Eye (tissue), 1 donor: ENCODE measurements at places on chromosomes 13 and 19.

DNA sequence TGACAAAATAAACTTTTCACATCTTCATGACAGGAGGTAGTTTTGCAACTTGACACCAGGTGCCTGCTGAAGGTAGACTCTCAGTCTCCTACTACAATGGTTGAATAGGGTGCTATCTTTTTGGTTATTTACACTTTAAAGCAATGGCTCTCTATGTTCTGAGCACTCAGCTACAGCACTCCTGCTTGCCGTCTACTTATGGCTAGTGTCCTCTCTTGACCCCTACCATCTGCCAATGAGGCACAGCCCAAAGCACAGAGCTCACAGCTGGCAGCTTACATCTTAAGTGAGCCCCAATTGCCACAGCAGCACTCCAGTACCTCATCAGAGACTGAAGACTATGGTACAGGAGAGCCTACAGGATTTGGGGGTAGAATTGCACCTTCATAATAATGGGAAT lies 11.4 kb downstream of the ZNF708 start:
- peak; percentile 24 for DNase-seq

DNA sequence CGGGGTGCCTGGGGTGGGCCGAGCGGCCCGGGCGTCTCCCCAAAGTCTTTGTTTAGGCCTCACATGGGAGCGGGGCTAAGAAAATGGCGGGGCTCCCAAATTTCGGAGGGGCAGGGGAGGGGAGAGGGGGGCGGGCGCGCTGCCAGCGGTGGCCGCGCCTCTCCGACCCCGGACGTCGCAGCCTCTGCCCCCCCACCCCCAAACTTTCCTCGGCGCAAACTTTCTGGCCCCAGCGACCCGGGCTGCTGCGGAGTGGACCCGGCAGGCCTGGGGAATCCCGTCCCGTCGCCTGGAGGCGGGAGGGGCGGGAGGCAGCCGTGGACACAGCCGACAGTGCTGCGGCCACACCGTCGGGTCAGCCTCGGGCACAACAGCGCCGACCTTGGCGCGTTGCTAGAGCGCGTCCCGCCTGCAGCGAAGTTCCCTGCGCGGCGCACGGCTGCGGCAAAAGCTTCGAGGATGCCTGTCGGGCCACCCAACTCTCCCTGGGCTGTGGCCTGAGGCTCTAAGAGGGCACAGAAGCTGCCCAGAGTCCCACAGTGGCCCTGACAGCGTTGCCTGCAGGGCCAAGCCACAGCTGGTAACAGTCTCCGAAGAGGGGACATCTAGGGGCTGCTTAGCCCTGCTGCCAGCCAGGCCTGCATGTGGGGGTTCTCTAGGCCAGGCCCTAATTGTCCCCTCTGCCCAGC lies 1.3 kb downstream of the NFIX start:
- DNase-seq, result no peak

- DNase-seq, result peak; percentile 51
Observed at GRCh38 chr13:40172149-40172591, 494.3 kb downstream of the FOXO1 start.

DNA sequence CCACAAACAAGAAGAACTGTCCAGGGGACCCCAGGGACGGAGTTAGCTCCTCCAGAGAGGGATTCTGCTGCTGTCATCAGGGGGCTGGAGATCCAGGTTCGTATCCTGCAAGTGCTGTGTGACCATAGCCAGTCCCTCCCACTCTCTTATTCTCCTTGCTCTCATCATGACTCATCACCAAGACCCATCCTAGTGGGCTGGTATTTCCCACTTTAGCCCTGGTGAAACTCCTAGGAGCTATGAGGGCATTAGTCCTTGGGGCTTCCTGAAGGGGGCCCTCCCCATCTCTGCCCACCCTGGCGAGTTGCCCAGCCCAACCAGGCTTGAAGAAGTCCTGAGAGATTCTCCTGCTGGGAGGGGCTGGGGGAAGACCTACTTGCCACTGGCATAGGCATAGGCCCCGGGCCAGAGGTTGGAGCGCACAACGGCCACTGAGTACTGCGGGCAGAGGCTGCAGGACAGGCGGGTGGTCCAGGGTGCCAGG lies 7.5 kb upstream of the DMWD start:
- no peak for DNase-seq

- DNase-seq, result no peak
Observed at GRCh38 chr13:94414708-94415107, 64.8 kb downstream of the DCT start.

DNA sequence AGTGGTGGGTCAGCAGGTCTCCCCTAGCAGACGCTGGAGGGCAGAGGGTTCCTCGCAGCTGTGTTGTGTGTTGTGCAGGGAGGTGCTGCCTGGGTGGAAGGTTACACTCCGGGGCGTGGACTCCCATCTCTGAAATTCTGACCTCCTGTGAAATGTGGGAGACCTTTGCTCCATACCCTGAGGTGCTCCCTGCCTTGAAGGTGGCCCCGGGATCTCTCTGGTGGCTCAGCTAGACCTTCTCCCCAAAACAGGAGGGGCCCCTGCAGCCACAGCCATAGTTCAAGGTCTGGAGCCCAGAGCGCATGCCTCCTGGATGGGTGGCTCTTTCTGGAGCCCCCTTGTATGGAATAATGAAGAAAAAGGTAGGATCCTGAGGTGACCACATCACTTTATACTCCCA lies 70.2 kb downstream of the SOX1 start:
- DNase-seq, result no peak
